ENCODE measurements at places on chromosomes 3 and 15.

DNA sequence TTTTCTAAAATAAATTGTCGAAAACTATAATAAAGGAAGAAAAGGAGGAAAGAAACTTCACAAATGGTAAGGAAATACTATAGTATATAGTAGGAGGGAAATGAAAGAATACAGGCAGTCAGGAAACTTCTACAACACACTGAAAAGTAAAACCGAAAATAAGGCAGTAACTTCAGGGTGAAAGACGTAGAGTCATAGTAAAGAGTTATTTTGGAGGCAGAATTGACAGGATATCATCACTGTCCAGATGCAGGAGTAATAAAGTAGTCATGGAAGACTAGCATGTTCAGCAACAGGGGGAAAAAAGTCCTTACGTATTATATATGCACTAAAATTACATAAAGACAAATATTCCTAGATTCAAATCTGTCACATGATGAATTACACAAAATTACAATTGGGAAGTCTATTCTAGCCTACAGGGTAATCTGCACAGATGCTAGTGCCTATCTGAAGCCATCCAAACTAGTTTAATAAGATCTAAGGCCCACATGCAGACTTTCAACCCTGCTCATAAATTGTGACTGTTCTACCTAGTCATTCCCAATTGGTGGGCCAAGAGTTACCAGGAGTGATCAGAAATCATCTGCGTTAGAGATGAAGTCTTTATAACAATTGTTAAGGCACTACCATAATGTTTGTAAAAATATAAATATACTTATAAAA is 14.0 kb downstream of the VPS13C start:
- DNase-seq = no peak

- DNase-seq = no peak
Observed at GRCh38 chr3:64708456-64708855, 20.7 kb upstream of the ADAMTS9 start.

GRCh38 chr3:135218304-135218703 is 423.2 kb downstream of the EPHB1 start:
- no peak for DNase-seq

- no peak for DNase-seq
Observed at GRCh38 chr3:191637611-191638010, 176.6 kb downstream of the PYDC2 start.

GRCh38 chr3:184887574-184887973 is 75.6 kb downstream of the VPS8 start:
- no peak for DNase-seq

GRCh38 chr3:46065294-46065705 is 38.0 kb upstream of the XCR1 start:
- peak; percentile 75 for DNase-seq

DNA sequence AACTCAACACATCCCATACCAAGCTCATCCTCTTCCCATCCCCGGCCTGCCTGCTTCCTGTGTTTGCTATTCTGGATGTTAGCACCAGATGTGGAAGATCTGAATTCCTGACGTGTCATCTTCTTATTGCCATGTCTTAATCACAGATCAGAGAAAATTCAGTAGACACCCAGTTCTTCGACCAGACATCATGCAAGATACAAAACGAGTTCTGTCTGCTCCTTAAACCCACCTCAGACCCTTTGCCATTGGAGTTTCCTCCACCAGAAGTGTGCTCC is 52.0 kb downstream of the FGD5 start:
- no peak for DNase-seq

- peak; percentile 13 for DNase-seq
Observed at GRCh38 chr3:195129644-195130492, 141.1 kb downstream of the XXYLT1 start.

GRCh38 chr3:183308751-183309150 is 55.7 kb downstream of the B3GNT5 start:
- DNase-seq = no peak

DNA sequence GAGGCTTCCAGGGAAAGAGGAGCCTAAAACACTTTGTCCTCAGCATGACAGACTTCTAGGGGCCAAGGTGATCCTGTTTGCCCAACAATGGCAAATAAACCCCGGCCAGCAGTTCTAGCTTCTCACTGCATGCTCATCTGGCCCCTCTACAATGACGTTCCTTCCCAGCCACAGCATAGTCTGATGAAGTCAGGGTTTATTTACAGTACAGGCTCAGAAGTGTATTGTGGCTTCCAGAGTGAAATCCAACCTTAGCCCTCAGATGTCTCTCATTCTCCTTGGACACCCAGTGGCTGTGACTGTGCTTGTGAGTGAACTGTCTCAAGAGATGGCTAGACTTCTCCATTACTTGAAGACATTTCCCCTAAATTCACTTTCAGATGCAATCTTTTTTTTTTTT is 40.8 kb downstream of the BFSP2 start:
- DNase-seq = no peak

DNA sequence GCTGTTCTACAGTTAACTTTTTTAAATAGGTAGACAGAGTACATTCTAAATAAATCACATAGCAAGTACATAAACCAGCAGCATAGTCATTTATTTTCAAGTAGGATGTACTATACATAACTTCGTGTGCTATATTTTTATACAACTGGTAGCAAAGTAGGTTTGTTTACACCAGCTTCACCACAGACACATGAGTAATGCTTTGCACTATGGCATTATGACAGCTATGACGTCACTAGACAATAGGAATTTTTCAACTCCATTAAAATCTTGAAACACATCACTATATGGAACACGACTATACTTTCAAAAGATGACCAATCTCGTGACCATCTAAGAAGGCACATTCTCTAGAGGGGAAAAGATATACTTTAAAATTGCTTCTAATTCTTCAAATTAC is 3.5 kb downstream of the TEX55 start:
- no peak for DNase-seq

- no peak for DNase-seq
Observed at GRCh38 chr3:17399586-17399985, 342.8 kb downstream of the TBC1D5 start.

GRCh38 chr3:124347418-124347817 is 355.5 kb upstream of the ROPN1 start:
- DNase-seq = no peak

- no peak for DNase-seq
Observed at GRCh38 chr3:135090020-135090717, 295.1 kb downstream of the EPHB1 start.

GRCh38 chr3:183253528-183254486 is 754 bp downstream of the B3GNT5 start:
- DNase-seq = peak; percentile 9

- DNase-seq = no peak
Observed at GRCh38 chr3:3753416-3753815, 45.8 kb upstream of the LRRN1 start.

DNA sequence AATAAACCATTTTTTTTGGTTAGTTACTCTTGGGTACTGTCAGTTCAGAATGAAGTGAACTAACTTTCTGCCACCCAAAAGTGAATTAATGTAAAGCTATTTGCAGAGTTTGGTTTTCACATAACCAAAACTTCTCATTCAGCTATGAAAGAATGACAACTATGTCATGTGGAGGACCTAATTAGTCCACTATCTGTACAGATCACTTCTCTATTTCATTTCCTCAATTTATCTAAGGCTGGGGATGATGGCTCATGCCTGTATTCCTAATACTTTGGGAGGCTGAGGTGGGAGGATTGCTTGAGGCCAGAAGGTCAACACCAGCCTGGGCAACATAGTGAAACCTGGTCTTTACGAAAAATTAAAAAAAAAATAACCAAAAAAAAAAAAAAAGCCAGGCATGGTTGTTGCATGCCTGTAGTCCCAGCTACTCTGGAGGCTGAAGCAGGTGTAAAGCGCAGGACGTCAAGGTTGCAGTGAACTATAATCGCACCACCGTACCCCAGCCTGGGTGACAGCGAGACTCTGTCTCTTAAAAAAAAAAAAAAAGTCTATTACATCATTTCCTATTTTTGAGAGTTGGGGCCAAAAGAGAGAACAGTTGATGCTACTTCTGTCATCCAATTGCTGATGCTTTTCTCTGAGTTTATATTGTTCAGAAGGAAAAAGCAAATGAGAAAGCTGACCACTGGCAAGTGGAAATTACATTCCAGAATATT is 8.7 kb downstream of the HYPK start:
- DNase-seq = no peak

- DNase-seq = no peak
Observed at GRCh38 chr3:156619376-156619775, 55.0 kb upstream of the TIPARP start.

- DNase-seq = peak; percentile 40
Observed at GRCh38 chr15:84981711-84982300, at the start of gene PDE8A. Gene PDE8A (plus strand): TSS chr15:84981856. CDS start chr15:84982163, 307 bp downstream.

- no peak for DNase-seq
Observed at GRCh38 chr3:177174607-177175170, 22.6 kb downstream of the TBL1XR1 start.

DNA sequence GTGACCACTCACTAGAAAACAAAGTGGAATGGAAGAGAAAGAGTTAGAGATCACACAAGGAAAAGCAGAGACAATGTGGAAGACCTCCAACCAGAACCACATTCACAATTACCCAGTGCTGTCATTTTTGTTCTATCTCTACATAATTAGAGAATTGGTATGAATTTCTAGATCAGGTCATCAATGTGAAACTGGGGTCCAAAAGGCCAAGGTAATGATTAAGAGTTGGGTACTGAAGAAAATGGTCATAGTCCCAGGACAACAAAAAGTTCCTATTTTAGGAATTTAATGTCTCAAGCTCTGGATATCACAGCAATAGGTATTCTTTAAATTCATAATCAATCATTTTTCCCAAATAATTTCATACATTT is 84.7 kb upstream of the PPIB start:
- DNase-seq = no peak

DNA sequence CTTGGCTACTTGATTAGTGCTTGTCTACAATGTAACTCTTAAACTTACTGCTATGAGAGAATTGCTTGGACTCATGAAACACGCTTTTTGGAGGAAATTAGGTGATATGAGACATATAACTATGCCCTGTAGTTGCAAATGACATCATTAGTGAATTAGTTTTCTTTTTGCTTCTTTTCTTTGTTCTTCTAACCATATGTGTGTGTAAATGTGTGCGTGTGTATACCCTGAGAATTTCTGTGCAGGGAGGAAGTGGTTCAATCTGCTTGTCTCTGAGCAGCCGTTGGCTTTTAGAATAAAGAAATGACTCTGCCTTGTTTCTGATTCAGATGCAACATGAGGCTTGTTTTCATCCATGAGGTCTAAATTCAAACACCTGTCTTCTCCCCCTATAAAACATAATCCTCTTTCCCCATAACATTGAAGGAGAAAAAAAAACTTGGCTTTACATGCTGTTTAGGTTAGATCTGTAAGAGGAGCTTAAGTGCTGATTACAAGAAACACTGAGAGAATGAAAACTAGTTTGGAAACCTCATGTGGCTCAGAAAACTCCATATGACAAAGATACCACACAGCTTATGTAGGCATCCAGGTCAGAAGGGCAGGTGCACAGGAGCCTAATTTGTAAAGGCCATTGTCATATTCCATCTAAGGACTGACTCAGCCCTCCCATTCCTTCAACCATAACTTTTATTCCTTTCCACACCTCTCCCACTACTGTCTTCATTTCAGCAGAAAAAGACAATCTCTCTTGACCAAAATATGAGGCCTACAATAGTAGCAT is 30.5 kb upstream of the BLM start:
- no peak for DNase-seq

GRCh38 chr15:78921517-78921916 is 23.3 kb downstream of the CTSH start:
- no peak for DNase-seq

GRCh38 chr15:78389322-78389721 is 48.7 kb upstream of the IREB2 start:
- DNase-seq = no peak

GRCh38 chr3:189836795-189837194 is 205.6 kb downstream of the TP63 start:
- DNase-seq = no peak

DNA sequence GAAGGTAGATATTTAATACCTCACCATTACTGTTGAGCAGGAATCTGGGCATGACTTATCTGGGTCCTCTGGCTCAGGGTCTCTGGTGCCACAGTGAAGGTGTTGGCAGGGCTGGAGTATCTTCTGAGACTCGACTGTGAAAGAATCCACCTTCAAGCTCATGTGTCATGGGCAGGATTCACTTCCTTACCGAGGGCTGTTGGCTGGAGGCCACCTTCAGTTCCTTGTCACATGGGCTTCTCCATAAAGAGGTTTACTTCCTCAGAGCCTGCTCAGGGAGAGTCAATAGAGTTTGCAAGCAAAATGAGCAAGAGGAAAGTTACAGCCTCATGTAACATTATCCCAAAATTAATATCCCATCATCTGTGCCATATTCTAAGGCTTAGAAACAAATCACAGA is 459.5 kb downstream of the NR2F2 start:
- no peak for DNase-seq

GRCh38 chr3:31268868-31269267 is 263.9 kb upstream of the STT3B start:
- no peak for DNase-seq

GRCh38 chr3:13705051-13705450 is 156.1 kb downstream of the FBLN2 start:
- no peak for DNase-seq

- DNase-seq = no peak
Observed at GRCh38 chr3:36695769-36696137, 68.6 kb downstream of the DCLK3 start.

GRCh38 chr15:34271493-34271892 is 46.7 kb downstream of the EMC4 start:
- DNase-seq = no peak

DNA sequence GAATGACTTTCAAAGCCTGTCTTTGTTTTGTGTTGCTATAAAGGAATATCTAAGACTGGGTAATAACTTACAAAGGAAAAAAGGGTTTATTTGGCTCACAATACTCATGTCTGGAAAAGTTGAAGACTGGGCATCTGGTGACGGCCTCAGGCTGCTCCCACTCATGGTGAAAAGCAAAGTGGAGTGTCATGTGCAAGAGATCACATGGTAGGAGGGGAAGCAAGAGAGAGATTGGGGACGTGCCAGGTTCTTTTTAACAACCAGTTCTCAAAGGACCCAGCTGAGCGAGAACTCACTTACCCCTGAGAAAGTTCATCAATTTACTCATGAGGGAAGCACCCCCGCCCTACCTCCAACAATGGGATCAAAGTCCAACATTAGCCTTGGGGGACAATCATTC is 929.4 kb downstream of the ROBO1 start:
- no peak for DNase-seq

- no peak for DNase-seq
Observed at GRCh38 chr3:94862703-94863102, 799.8 kb downstream of the NSUN3 start.

DNA sequence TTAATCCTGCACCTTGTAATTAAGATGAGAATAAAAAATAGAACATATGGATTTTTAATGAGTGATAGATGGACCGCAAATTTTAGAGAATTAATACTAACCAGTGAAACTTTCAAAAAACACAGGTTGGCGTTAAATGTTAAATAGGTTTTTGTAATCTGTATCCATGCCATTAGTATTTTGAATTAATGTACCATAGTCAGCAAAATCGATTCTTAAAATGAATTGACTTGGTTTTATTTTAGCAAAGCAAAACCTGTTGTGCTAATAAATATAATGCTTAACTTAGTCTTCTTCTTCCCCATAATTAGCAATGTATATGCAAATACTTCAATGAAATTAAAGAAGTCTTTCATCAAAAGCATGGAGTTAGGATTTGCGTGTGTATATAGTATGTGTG is 63.1 kb downstream of the EPHA6 start:
- DNase-seq = no peak
